ENCODE measurements at places on chromosomes 4 and X.

GRCh38 chr4:150581641-150582051, 305 bp upstream of the MAB21L2 start:
- DNase-seq, result no peak

- DNase-seq, result no peak
Observed at GRCh38 chrX:101485212-101485949, at the start of gene ARMCX4. TSS of gene ARMCX4 (plus strand) at chrX:101485456. CDS start at chrX:101488590, 3,134 bp downstream.

GRCh38 chrX:154013614-154014360, 5.9 kb downstream of the IRAK1 start:
- DNase-seq, result no peak

DNA sequence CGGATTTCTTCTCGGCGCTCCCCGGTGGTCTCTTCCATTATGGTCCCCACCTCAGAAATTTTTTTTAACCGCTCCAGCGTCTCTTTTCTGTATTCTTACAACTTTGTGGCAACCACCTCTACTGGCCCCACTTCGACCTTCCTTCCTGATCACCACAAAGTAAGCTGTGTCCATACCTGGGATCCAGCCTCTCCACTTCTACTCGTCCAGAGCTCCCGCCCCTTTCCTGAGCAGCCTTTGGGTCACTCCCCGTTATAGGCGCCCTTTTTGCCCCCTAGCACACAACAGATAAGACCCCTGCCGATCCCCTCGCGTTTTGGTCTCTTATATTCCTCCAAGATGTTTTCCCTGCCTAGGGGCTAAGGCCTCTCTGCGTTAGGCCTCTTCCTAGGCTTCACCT, 557 bp downstream of the PIGG start:
- no peak for DNase-seq

Data from AML-193 (cell line).